ENCODE measurements at places on chromosomes 16 and 17.

DNA sequence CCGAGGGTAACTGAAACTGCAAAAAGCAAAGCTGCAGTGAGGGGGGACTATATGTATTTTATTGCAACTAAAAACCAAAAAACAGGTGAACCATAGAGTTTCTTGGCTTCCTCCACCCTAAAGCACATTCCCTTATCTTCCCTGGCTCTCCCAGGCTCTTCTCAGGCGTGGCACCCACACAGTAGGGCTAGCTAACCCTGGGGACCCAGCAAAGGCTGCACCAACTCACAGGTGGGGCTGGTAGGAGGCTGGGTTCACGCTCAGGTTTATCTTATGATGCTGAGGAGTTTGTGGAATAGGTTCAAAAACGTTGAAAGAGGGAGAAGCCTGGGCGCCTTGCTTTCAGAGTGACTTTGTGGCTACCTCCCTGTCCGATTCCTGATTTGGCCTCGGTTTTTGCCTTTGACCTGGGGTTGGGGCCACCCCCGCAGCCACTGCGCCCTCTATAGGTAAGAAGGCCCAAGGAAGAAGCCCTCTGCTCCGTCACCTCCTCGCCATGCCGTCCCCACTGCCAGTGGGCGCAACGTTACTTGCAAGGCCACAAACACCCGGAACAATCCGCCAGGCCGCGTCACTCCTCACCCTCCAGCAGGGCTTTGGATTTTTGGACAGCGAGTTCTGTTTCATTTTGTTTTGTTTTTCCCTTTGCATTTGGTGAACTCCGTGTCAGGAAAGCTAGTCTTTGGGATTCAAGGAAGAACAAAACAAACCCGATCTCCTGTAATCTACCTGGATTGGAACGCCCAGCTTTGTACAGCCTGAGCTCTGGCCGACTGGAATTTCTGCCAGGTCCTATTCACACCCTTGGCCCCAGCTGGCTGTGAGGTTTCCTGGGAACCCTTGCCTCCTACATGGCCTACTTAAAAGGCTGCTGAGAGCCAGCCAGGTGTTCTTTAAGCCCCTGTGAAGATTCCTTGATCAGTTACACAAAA, 60.8 kb downstream of the TBC1D16 start:
- DNase-seq, result no peak

DNA sequence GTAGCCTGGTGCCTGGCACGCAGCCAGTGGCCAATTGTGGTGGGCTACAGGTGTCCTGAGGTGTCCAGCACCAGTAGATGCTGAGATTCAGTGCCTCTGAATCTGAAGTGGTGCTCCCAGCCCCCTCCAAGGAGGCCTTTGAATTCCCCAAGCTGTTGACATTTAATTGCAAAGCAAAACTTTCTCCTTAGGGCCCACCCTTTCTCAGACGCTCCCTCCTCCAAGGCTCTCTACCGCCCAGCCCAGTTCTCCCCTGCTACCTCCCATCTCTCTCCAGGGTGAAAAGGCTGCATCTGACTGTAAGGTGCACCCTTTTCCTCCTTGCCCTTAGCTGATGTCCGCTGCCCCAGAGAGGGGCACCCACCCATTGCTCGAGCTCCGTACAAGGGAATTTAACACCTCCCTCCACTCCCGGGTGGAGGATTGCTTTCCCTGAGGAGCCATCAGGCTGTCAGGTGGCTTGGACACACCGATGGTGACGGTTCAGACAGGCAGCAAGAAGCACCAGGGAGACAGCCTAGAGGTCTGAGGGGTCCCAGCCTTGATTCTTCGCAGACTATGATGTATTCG, 1.7 kb downstream of the BEAN1 start:
- DNase-seq, result no peak

- no peak for DNase-seq
Observed at GRCh38 chr17:43143201-43143600, 18.0 kb upstream of the BRCA1 start.

DNA sequence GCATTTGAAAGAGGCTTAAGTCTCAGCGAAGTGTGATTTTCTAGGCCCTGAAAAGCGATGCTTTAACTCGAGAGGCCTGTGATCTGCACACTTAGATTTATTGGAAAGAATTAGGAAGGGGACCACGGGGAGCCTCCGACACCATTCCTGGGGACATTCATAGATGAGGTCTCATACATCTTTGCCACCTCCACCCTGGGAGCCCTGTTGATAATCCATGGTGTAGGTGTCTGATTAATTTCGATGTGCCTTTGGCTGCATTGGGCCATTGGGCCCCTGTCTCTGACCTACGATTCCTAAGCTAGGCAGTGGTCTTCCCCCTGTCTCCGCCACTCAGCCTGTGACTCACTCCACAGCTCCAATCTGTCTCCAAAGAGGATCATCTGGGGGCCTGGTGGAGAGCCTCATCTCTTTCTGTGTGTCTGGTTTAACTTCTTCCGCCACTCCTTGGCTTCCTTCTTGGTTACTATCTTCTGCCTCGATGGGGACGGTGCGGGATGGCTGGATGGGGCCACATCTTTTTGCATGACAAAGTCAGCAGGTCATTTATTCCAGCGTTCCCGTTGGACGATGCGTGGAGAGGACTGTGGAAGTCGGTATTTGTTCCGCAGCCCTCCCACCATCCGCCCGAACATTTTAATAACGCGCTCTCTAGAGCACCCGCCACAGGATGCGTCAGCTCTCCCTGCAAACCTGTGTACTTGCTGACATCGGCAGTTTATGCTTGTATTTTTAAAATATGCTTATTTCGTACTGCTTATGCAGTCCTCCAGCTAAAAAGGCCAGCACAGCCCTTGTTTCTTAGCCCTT, 109.3 kb downstream of the IRX3 start:
- no peak for DNase-seq

- no peak for DNase-seq
Observed at GRCh38 chr17:17414341-17414805, 62.4 kb upstream of the MED9 start.

DNA sequence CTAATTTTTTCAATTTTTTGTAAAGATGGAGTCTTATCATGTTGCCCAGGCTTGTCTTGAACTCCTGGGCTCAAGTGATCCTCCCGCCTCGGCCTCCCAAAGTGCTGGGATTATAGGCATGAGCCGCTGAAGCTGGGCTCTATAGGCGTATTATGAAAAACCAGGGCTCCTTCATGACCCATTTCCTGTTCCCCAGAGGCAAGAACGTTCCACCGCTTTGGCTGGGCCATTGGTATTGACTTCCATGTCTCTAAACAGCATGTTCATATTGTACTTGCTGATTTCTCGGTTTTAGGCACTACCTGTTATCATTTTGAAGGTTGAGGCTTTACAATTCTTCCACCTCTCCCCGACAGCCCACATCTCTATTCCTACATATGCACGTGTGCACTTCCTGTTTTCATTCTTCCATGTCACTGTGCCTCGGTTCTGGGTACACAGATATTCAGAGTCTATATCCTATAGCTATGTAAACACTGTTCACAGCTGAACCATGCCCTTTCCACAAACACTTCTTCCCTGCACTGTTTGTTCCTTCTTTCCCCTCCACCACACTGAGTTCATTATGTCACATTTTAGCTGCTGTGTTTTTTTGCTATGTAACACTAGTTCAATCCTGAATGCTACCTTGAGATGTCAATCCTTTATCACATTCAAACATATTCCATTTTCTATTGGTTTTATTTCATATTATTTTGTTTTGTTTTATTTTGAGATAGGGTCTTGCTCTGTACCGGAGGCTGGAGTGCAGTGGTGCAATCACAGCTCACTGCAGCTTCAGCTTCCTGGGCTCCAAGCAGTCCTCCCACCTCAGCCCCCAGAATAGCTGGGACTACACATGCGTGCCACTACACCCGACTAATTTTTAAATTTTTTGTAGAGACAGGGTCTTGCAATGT, 16.8 kb upstream of the MAPK3 start:
- DNase-seq, result no peak

- no peak for DNase-seq
Observed at GRCh38 chr17:27608328-27609230, 22.4 kb upstream of the LGALS9 start.
